Stimulated activated CD8-positive, alpha-beta memory T cell treated with anti-CD3 and anti-CD28 coated beads, Interleukin-12 subunit alpha, Interleukin-12 subunit beta, amount 100 ng/mL, for 1 hour (primary cell): ENCODE measurements at places on chromosomes 16 and 17.

DNA sequence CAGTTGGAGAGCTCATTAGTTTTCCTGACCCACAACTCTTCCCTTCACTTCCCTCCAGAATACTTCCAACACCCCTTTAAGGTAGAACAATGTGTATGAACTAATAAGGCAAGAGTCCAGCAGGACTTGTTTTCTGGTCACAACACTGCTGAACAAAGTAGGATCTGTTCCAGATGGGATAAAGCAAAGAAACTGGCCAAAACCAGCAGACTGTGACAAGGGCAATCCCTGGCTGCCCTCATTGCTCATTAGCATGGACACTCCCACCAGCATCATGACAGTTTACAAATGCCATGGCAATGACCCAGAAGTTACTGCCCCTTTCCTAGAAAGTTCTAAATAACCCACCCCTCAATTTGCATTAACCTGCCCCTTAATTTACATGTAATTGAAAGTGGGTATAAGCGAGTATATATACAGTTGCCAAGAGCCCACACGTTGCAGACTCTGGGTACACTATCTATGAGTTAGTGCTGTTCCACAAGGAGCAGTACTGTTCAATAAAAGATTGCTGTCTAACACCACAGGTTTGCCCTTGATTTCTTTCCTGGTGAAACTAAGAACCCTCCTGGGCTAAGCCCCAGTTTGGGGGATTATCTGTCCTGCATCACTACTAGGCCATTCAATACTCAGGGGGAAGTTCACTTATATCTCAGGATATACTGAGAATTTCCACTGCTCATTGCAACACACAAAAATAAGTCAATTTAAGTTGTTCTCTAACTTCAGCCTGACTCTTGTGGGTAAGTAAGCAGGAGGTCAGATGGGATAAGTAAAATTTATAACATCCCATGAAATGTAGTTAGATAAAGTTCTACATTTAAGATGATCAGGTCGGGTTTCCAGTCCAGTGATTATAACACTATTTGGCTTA lies 82.3 kb downstream of the SSH2 start:
- DNase-seq = no peak

DNA sequence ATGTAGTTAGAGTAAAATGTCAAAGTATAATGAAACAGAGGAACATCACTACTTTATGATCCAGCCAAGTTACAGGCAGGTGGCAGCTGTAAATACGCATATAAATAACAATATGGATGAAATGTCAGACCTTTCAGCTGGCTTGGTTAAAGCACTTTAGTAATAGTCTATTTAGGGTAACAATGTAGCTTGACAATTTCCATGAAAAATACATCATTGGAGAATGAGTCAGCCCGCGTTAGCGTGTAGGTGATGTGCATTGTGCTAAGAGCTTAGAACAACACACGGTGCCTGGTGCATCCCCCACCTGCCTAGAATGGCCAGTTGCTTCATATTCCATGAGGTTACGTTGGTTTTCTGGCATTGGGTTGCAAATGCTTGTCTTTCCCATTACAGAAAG lies 119.4 kb downstream of the RBFOX1 start:
- DNase-seq = no peak

DNA sequence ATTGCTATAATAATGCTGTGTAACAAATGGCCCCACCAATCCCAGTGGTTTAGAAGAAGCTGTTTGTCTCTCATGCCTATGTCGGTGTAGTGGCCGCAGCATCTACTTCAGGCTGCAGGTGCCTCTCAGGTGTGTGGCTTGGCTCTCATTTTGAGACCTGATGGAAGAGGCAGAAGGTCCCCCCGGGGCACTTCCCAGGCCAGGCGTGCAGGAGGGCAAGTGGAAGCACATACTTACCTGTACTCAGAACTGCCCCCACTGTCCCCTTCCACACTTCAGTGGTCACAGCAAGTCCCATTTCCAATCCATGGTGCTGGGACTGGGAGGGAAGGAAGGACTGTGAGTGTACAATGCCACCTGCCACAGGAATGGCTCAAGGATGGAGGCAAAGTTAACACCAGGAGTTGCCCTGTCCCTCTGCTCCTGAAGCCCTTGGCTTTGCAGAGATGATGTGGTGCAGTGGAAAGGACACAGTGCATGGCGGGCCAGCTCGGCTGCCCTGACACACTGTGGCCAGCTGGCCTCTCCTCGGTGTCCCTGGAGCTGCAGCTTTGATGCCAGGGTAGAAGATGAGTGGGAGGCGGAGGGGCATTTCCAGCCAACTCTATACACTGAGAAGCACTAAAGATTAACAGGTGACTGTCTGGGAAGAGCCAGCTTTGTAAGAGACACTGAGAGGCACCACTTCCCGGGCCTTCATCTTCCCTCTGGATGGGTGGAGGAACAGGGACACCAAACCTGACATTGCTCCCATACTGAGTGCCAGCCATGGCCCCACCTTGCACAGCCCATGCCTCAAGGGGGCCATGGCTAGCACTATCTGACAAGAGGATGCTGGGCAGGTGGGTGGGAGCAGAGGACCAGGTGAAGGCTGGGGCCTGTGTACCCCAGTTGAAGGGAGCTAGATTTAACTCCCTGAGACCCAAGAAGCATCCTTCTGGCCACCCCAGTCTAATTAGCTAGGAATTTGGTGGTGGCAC lies 105.9 kb downstream of the METRNL start:
- no peak for DNase-seq

- peak; percentile 18 for DNase-seq
These were observed 27.9 kb downstream of the MBTPS1 start for GRCh38 chr16:84088695-84089395.

GRCh38 chr16:27374804-27375425 lies 27.1 kb upstream of the IL21R start:
- no peak for DNase-seq

- no peak for DNase-seq
These were observed 282.3 kb upstream of the TNRC6C start for GRCh38 chr17:77676237-77676661.

DNA sequence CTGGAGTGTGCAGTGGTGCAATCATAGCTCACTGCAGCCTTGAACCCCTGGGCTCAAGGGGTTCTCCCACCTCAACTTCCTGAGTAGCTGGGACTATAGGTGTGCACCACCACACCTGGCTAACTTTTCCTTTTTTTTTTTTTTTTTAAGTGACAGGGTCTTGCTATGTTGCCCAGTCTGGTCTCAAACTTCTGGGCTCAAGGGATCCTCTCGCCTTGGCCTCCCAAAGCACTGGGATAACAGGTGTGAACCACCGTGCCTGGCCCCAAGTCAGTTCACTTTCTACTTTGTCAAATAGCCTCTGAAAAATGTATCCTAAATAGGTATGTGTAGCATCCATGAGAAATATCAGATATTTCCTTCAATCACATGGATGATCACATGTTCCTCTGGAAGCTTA lies 9.9 kb upstream of the NFAT5 start:
- DNase-seq = no peak

DNA sequence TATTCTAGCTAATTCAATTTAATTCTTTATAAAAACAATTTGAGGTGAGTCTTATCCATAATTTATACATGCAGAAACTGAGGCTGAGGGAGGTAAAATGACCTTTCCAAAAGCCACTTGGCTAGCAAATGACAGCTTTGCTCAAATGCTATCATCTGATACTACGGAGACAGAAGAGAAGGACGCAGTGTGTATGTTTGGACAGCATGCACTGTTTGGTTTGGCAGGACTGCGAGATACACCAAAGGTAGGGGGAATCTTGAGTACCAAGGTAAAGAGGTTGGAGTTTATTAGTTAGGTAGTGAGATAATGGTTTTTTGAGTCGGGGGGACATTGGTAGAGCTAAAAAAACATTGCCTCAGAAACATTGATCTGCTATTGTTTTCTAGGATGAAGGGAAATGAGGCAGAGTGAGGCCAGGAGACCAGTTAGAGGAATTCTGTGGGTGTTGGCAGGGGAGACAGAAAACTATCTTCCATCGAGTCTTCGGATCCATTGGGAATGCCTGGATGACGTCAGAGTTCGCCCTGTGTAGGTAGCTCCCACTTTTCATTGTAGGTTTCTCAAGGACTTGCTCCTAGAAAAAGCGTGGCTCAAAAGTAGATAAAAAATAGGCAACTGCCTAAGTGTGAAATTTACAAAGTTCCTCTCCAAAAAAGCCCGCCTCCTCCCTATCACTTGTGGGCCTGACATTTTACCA lies 2.5 kb upstream of the HS3ST4 start:
- no peak for DNase-seq

DNA sequence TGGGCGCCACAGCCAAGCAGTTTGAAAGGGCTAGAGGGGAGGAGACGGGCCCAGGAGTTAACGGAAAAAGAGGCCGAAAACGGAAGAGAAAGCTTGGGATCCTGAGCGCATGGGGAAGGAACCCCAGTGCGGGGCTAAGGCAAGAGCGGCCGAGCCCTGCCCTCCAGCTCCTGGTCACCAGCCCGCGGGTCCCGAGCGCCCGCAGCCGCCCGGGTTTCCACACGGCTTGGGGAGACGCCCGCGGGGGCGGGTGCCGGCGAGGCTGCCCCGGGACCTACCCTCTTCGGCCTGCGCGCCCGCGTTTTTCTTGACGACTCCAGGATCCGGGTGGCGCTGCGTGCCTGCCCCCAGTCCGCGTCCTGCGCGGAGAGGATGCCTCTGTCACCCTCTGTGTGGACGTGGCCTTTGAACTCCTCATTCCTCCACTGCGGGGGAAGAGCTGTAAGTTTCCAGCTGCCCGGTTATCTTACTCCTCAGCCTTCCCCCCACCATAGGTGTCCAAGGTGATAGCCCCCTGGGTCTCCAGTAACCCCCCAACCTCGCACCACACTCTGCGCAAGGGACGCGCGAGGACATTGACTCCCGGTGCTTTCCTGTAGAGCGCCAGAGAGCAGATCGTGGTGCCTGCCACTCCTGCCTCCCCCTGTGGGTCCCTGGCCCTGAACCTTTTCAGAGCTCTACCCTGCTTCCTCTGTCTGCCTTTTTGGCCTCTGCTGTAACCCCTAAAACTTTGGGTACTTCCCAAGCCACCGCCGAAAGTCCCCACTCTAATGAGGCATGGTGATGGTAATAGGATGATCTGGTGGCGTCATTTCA lies 1.7 kb upstream of the CDH11 start:
- no peak for DNase-seq

GRCh38 chr16:85675251-85675874 lies 13.4 kb downstream of the GINS2 start:
- DNase-seq = no peak

GRCh38 chr17:17792551-17793377 lies 44.0 kb downstream of the SREBF1 start:
- peak; percentile 29 for DNase-seq

GRCh38 chr17:45847101-45847500 lies 2.4 kb downstream of the SPPL2C start:
- DNase-seq = no peak

DNA sequence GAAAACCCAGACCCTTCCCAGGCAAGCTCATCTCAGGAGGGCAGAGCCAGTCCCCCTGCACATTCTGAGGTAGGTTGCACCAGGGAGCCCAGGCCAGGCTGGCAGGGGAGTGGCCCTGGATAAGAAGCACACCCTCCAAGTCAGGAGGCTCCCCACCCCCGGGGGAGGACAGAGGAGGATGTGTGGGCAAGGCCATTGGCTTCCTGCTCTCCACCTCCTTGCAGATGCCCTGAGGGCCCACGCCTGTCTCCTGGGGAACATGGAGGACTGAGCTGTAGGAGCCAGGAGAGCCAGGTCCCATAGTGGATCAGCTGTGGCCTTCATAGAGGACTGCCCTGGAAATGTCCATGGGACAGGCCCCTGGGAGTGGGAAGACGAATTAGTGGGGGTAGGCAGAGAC lies 126.7 kb downstream of the IRF8 start:
- DNase-seq = no peak

DNA sequence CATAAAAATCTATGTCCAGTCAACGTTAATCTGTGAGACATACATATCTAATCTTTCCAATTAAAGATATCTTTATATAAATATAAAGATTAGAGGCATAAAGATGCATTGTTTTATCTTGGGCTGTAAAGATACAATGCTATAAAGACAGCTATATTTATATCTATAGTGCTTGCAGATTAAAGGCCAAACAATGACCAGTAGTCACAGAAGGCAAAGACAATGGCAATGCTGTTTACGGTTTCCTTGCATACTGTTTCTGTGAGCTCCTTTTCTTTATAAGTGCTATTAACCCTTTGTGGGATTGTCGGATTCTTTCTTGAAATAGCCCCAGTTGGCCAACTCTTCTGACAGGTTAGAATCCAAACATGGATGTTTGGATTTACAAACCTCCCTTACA lies 85.5 kb upstream of the SALL1 start:
- no peak for DNase-seq

DNA sequence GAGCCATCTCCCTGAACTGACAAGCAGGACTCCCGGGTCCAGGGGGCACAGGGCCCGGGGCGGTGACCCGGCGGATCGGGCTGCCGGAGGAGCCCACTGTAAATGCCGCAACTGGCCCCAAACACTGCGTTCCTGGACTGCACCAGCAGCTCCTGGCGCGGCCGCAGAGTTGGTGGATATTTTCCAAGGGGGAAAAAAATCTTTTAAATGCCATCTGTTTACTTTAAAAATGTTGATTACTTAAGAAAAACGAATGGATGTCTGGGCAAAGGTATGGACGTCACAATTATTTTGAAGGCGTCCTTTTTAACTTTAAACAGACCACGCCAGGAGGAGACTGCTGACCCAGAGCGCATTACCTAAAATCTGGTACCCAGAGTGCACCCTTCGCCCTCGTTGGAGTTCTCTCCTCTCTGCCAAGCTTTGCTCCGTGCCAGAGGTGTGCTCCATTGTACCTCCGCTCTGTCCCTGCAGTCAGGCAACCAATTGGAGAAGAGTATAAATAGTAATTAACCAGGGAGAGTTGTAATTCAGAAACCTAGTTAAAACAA lies 3.4 kb downstream of the HS3ST3B1 start:
- no peak for DNase-seq

DNA sequence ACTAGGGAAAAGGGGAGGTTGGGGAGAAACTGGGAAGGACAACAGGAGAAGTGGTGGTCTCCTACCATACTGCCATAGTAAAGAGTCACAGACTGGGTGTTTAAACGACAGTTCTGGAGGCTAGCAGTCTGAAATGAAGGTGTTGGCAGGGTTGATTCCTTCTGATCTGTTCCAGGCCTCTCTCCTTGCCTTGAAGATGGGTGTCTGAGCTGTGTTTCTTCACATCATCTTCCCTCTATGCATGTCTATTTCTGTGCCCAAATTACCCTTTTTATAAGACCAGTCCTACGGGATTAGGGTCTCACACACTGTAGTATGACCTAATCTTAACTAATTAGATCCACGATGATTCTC lies 79.8 kb upstream of the TMEM97 start:
- DNase-seq = no peak

GRCh38 chr17:74063439-74063838 lies 140.0 kb upstream of the RPL38 start:
- DNase-seq = no peak

DNA sequence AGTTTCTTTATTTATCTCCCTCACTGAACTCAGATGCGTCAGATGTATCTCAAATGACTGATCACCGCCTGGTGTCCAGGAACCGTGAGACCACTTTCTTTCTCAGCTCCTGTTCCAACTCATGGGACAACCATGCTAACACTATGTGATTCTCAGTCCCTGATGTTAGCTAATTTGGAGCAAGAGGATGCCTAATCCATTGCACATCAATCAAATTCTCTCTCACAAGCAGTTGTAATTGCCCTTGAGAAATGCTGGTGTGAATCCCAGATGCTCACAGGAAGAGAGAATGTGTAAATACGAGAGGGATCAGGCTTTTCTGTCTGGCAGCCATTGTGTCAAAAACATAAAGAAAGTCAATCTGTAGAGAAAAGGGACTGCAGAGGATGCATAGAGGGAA lies 134.9 kb downstream of the WSCD1 start:
- no peak for DNase-seq
